Activated naive CD8-positive, alpha-beta T cell treated with anti-CD3 and anti-CD28 coated beads, Interleukin-2, amount 10 ng/mL, durations not matched to agents 7 days and 5 days (primary cell): ENCODE measurements at places on chromosomes 4 and X. TPM values are rescaled to one million over a fixed set of nuclear protein-coding genes. Genes with fewer than 3 reads are reported as not detected.

GRCh38 chrX:53494436-53494835, 60.3 kb upstream of the HSD17B10 start:
- no peak for DNase-seq

DNA sequence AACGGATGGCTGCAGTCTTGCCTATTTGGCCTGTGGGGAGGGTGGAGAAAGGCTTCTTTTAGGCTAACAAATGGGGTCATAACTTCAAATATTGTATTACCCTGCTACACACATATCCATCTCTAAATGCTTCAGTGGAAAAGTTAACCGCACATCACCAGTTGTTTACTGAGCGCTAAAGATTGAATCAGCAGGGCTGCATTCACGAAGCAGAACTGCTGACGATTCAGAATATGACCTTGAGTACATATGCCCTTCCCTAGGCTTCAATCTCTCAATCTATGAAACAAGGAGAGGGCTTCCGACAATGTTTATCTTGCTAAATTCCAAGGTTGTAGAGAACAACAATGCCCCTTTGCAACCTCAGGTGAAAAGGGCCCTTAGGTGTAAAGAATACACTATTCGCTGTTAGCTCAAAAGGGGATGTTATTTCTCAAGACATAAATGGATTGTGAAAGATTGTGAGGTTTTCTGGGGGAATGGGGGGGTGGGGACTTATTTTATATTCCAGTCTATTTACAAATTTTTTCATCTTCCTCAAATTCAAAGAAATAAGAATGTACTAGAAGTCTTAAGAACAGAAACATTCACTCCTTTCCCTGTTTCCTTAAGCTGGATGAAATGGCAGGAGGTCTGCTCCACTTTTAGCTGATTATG, 2.6 kb upstream of the ATP6AP2 start:
- no peak for DNase-seq

GRCh38 chr4:138978028-138978585, 37.5 kb upstream of the NOCT start:
- no peak for DNase-seq

DNA sequence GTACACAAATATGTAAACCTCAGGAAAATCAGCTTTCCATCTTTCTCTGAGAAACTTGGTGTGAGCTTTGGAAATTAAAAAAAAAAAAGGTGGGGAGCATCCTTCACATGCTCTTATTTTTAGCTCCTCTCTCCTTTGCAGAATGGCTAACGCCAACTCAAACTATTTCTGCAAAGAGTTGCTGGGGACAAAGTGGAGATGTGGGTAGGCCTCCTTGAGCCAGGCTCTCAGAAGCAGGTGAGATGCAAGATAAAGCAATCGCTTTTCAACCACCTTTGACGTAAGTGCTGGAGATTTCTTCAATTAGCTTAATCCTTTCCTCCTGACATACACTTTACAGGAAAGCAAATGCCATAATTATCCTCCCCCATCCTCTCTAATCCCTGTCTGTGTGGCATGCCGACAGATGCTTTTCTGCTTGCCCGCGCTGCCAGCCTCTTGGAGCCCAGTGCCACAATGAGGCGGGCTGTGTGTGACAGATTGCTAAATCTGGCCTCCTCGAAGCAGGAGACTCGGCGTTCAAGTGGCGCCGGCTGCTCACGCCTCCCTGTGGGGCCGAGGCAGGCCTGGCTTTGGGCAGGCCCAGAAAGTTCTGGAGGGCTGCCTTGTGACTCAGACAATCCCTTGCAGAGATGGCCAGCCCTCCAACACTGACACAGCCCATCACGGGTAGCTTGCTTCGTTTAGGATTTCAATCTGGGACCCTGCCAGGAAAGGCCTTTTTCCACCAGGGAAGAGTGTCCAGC, 64.9 kb upstream of the SOD3 start:
- DNase-seq = no peak

GRCh38 chr4:185730849-185731608, 81.0 kb downstream of the SORBS2 start:
- no peak for DNase-seq

DNA sequence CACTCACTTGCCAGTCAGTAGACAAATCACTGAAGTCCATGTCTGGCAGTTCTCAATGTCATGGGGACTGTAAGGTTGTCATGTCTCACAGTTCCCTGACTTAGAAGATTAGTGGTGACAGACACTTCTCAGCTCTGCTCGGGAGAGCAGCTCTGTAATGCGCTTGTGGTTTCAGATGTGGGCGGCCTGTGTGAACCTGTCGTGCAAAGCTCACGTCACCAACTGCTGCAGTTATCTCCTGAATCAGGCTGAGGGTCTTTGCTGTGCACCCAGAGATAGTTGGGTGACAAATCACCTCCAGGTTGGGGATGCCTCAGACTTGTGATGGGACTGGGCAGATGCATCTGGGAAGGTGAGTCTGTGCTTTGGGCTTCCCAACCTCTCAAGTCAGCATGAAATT, at the start of gene IL9R:
TSS of gene IL9R (plus strand) at position 261 of the 400 bp plus-strand sequence. CDS start at position 325, 64 bp downstream.
- peak; percentile 69 for DNase-seq

- DNase-seq = no peak
Observed at GRCh38 chr4:134470544-134470943, 269.0 kb upstream of the PABPC4L start.

DNA sequence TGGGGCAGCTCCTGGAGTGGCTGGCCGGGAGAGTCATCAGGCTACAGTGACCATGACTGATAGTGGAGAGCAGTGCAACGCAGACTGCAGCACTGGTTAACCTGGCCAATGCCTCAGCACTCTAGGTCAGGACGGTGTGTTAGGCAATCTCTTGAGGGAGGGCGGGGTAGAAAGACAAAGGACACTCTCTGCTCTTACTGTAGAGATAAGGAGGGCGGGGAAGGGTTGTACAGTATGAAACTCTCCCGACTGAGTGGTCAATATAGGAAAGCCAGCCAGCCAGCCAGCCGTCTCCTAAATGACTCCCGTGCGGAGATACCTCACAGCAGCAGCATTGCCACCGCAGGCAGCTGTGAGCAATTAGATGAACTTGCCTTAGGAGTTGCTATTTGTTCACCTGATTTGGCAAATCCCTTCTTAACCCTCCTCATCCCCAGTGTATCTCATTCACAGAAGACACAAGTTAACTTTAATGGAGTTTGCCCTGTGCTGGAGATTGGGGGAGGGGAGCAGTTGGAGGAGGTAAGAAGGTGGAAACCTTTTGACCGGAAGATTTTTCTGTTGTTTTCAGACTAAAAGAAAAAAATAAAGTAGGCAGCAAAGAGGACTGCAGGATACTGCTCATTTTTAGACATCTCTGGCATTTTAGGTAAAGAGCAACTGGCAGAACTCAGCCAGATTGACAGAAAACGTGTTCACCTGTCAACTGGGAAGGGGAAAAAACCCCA, 330.5 kb downstream of the HNRNPD start:
- DNase-seq = no peak

The NAP1L3 gene
- 2.7 TPM for total RNA-seq

GRCh38 chr4:65968831-65969558, 298.7 kb upstream of the EPHA5 start:
- DNase-seq = no peak

The ADH5 gene
- 103 TPM for total RNA-seq
